Activated CD4-positive, CD25-positive, alpha-beta regulatory T cell (primary cell): ENCODE measurements at places on chromosomes 16 and 17.

- no peak for DNase-seq
Measured at GRCh38 chr17:7807206-7807605, 26.8 kb upstream of the KDM6B start.

- no peak for DNase-seq
Measured at GRCh38 chr17:77706938-77707337, 251.6 kb upstream of the TNRC6C start.

- DNase-seq: no peak
Measured at GRCh38 chr17:28675980-28676379, 14.0 kb downstream of the SUPT6H start.

DNA sequence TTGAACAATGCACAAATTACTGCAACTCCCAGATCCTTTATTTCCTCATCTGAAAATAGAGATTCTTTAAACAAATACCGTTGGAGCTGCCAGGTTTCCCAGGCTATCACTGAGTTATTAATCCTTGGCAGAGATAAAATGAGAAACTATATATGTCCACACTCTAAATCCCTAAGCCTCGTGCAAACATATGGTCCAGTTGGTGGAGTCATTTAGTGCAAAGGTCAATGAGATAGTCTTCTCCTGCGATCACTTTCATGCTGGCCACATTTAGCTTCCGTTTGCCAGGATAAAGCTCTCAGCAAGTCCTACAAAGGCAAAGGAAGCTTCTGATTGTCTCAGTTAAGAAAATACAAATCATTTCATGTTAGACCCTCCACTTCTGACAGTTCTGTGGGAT lies 11.0 kb downstream of the GRIN2A start:
- DNase-seq: no peak

DNA sequence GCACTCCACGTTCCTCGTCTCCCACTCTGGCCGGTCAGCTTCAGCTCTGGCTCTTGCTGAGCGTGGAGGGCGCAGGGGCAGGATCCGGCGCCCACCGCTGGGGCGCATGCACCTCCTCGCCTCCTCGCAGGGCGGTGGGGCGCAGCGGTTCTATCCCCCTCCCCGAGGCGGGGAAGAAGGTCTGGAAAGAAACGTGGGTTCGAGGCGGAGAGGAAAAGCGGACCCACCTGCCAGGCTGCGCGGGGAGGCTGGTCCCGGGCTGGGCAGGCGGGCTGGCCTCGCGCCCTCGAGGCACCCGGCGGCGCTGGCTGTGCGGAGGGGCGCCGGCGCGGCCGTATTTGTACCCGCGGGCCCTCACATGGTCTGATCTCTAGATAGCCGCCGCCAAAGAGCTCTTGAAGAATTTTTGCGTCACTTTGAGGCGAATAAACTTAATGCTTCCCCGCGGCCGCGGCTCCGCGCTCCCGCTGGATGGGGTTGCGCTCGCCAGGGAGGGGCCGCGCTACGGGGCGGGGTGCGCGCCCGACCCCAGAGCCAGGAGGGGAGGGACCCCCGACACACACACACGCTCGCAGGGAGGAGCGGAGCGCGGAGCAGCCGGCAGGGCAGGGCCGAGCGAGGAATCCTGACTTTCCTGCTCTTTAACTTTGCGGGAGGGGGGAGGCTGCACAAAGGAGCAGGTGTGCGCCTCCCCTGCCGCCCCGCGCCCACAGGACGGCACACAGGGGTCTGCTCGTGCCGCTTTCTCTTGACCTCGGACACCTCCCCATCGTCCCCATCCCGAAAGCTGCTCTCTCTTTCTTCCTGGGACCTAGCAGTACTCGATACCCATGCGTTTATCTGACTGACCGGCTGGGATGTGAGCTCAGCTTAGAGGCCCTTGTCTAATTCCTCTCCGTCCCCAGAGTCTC lies at the start of gene SLC6A4:
TSS of gene SLC6A4 (minus strand) at position 312 of the 911 bp plus-strand sequence. CDS start 13,739 bp downstream, outside the sequence.
- DNase-seq: no peak

DNA sequence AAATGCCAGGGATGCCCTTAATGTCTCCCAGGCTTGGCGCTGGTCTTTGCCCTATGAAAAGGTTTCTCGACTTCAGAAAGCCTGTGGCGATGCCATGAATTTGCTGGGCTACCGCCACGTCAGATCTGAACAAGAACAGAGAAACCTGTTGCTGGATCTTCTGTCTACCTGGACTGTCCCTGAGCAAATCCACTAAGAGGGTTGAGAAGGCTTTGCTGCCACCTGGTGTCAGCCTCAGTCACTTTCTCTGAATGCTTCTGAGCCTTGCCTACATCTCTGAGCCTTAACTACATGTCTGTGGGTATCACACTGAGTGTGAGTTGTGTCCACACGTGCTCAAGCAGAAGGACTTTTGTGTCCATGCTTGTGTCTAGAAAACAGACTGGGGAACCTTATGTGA lies 11.4 kb downstream of the CHST4 start:
- no peak for DNase-seq
